ENCODE measurements at places on chromosomes 1 and 21.

GRCh38 chr21:33047231-33047630 lies 21.5 kb downstream of the OLIG2 start:
- no peak for DNase-seq

DNA sequence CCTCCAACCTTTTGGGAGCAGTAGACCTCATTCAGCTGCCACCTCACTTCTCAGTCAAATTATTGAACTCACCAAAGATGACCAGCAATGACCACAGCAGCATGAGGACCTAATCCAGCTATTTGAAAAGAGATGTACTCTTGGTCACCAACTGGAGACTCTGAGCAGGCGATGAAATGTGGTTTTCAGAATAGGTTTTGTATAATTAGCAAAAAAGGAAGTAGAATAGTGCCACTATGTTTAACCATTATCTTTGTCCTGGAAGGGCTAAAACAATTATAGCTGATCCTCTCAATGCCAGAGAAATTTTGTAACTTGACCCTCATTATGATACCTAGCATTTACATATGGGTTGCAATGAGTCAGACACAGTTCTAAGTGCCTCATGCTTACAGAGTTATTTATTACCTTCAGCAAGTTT lies at the start of gene FCRL2:
Gene FCRL2, minus strand, starts transcription at position 162 of the 421 bp plus-strand sequence. Its CDS starts 59 bp downstream, at position 103.
- no peak for DNase-seq

DNA sequence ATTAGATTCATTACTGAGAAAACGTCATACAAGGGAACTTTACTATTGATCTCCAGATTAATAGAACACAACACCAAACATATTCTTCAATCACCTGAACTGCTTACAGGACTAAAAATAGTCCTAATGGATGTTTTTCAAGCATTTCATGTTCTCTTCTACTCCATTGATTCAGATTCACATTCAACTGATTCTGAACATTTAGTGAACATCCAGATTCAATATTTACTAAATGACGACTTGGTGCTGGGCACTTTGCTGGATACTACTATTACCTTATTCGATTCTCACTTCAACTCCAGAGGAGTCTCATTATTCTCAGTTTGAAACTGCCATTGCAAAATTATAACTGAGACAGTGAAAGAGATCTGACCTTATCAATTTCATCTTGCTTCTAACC lies 18.8 kb upstream of the SUCO start:
- no peak for DNase-seq

GRCh38 chr1:155499953-155500639 lies 62.5 kb downstream of the ASH1L start:
- peak; percentile 35 for DNase-seq

- DNase-seq, result no peak
Measured at GRCh38 chr21:42191696-42192595, 27.0 kb upstream of the ABCG1 start.

All from NCI-H1930 (cell line).